ENCODE measurements at places on chromosomes 7 and 10. TPM values are rescaled to one million over a fixed set of nuclear protein-coding genes. Genes with fewer than 3 reads are reported as not detected.

The ANKRD2 gene
- total RNA-seq, result not detected

The OGDHL gene
- 10.7 TPM for total RNA-seq

The RBM17 gene
- 46.4 TPM for total RNA-seq

The GRM3 gene
- not detected for total RNA-seq

The ATP6V0A4 gene
- total RNA-seq, result 0.47 TPM

The MLXIPL gene
- not detected for total RNA-seq

The FBXL13 gene
- 0.56 TPM for total RNA-seq

The OAT gene
- total RNA-seq, result 105 TPM

The NXPH1 gene
- total RNA-seq, result not detected

The CALU gene
- 245 TPM for total RNA-seq

The ADRA2A gene
- total RNA-seq, result 0.20 TPM

The ACHE gene
- total RNA-seq, result 0.27 TPM

The MCM10 gene
- 49.7 TPM for total RNA-seq

The SPDYE2 gene
- total RNA-seq, result not detected

Measured in HT1080 (cell line).